A549 treated with CORT108297 at 1 μM for 4 hours (cell line): ENCODE measurements at places on chromosomes 13 and 19. TPM values are rescaled to one million over a fixed set of nuclear protein-coding genes. Genes with fewer than 3 reads are reported as not detected.

The CGB5 gene
- 0.60 to 1.9 TPM (median 0.88 TPM) in 5 replicates for total RNA-seq

The TSSK6 gene
- total RNA-seq = 0.85 to 2.1 TPM (median 1.7 TPM) in 5 replicates

The TEX101 gene
- not detected in 5 replicates for total RNA-seq

The ARHGAP33 gene
- total RNA-seq = 4.3 to 9.2 TPM (median 6.5 TPM) in 5 replicates

The TNNI3 gene
- total RNA-seq = 6.1 to 9.2 TPM (median 8.0 TPM) in 5 replicates

The PCDH9 gene
- 6.6 to 8.5 TPM (median 7.2 TPM) in 5 replicates for total RNA-seq

The KLK8 gene
- not detected in 5 replicates for total RNA-seq
